Activated T-helper 2 cell treated with anti-CD3 and anti-CD28 coated beads, Interferon-gamma antibody, Interleukin-2, Interleukin-4, amounts not matched to agents 10 μg/mL and 5 μg/mL and 100 μg/mL, durations not matched to agents 14 hours and 24 hours and 36 hours (primary cell): ENCODE measurements at places on chromosomes 3 and 15. TPM values are rescaled to one million over a fixed set of nuclear protein-coding genes. Genes with fewer than 3 reads are reported as not detected.

- DNase-seq = no peak
These were observed 569.6 kb downstream of the EPHB1 start for GRCh38 chr3:135364676-135365075.

The ALS2CL gene
- total RNA-seq = 0.44 and 0.71 TPM in 2 replicates

- no peak for DNase-seq
These were observed 74.0 kb upstream of the NMNAT3 start for GRCh38 chr3:139751789-139752188.

DNA sequence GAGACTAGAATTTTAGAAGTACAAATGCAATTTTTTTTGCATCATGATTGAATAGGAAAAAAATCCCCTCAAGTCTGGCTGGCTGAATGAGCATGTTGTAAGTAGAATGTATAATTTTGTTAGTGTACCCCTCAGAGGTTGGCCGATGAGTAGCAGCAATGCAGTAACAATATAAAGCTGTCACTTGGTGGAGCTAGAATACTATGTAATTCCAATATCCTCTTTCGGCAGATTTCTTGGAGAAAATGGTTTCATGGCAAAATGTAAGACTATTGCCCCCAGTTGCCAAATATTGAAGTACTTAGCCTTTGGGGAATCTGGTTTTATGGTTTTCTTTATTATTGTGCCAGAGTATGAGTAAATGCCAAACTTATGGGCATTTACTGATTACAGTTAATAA lies 39.8 kb upstream of the SGO1 start:
- DNase-seq = no peak

DNA sequence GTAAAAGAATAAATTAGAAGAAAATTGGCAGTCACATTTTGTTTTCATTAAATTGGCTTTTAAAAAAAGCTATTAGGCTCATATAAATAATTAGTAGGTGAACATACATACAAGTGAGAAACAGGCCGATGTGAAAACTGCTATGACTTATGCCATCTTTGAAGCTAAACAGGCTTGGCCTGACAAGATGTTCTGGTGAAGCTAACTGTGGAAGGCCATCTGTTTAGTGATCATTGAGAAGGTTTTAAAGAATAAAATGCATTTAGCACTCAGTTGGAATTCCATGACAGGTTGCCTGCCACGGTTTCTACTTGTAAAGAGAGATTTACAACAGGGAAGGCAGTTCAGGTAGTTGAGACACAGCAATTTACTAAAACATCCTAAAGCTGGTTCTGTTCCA lies 264.0 kb upstream of the AGTR1 start:
- no peak for DNase-seq

- no peak for DNase-seq
These were observed 729 bp upstream of the ZBTB11 start for GRCh38 chr3:101677436-101678286.

- no peak for DNase-seq
These were observed 102.2 kb downstream of the AQP9 start for GRCh38 chr15:58240191-58240932.

The CD200 gene
- 60.3 and 63.3 TPM in 2 replicates for total RNA-seq

The MKRN2OS gene
- total RNA-seq = not detected in 2 replicates

- no peak for DNase-seq
These were observed 27.6 kb downstream of the LMCD1 start for GRCh38 chr3:8529181-8529637.

The LRRIQ4 gene
- 0.16 TPM in 2 replicates for total RNA-seq

The GOLGA8N gene
- total RNA-seq = 6.9 and 8.2 TPM in 2 replicates

The PLS1 gene
- total RNA-seq = 6.2 and 6.8 TPM in 2 replicates

GRCh38 chr3:169980055-169980454 lies 13.4 kb downstream of the SEC62 start:
- DNase-seq = no peak

The PARP6 gene
- 65.4 and 73.1 TPM in 2 replicates for total RNA-seq

- DNase-seq = no peak
These were observed 349.9 kb upstream of the TGFBR2 start for GRCh38 chr3:30256474-30256873.

The NME9 gene
- total RNA-seq = 0.30 TPM in 1 of 2 replicates, not detected in the other

DNA sequence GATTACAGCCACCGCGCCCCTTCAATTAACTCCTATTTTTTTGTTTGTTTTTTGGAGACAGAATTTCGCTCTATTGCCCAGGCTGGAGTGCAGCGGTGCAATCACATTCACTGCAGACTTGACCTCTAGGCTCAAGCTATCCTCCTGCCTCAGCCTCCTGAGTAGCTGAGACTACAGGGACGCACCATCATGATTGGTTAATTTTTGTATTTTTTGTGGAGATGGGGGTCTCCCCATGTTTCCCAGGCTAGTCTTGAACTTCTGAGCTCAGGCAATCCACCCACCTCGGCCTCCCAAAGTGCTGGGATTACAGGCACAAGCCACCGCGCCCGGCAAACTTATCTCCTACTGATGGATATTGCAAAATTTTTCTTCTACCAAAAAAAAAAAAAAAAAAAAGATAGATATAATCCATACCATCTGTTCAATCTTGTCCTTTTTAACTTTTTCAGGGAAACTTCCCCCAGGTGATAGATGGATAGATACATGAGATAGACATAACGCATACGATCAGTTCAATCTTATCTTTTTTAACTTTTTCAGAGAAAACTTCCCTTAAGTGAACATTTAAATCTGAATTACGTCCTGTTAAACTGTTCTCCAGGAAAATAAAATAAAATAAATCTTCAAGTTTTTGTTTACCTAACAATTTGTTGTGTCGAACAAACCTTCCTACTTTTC lies 693 bp upstream of the RPSA start:
- DNase-seq = no peak

- no peak for DNase-seq
These were observed 128.5 kb upstream of the GAP43 start for GRCh38 chr3:115494826-115495225.

GRCh38 chr15:68362537-68363126 lies 69.3 kb downstream of the ITGA11 start:
- no peak for DNase-seq

DNA sequence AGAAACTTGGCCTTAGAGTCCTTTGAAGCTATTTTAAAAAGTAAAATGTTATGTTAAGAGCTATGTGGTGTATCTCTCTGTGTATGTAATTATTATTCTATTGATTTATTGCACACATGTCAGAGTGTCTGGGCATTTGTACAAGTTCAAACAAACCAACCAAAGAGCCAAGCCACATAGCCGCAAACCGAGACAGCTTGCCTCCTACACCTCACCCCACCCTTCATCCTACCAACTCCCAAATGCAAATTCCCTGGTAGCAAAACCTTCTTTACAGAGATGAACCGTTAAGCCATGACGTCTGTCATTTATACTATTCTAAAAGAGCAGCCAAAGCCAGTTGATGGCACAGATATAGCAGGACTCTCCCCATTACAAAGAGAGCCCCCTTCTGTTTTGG lies 332.3 kb downstream of the ERC2 start:
- DNase-seq = no peak

- no peak for DNase-seq
These were observed 1249.8 kb downstream of the ROBO1 start for GRCh38 chr3:78517965-78518364.

The ELL3 gene
- total RNA-seq = 1.0 and 1.3 TPM in 2 replicates

- no peak for DNase-seq
These were observed 61.0 kb downstream of the LRRN1 start for GRCh38 chr3:3860235-3860634.

GRCh38 chr3:135766115-135766514 lies 199.4 kb upstream of the PPP2R3A start:
- DNase-seq = no peak

GRCh38 chr15:92151741-92152140 lies 241.9 kb upstream of the ST8SIA2 start:
- DNase-seq = no peak

GRCh38 chr15:34358367-34358766 lies 8.6 kb downstream of the LPCAT4 start:
- DNase-seq = no peak

DNA sequence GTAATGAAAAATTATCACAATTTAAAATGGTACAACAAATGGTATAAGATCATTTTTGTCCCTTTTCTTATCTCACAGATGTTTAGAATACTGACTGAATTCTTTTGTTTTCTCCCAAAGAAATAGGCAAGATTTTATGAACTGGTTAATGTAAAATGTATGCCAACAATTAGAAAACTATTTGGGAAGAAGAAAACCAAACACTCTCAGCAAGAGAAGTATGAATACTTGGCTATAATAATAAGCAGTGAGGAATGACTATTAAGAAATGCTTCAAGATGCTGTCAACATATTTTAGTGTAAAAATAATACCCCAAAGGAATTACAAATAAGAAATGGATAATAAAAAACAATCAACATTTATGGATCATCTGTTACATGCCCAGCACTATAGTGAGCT lies 18.5 kb downstream of the SHQ1 start:
- no peak for DNase-seq

- DNase-seq = no peak
These were observed 51.7 kb upstream of the CAPN7 start for GRCh38 chr3:15154326-15154725.

The FMN1 gene
- 0.02 and 0.69 TPM in 2 replicates for total RNA-seq

The NUP210 gene
- total RNA-seq = 143 and 148 TPM in 2 replicates
